ENCODE measurements at places on chromosomes 2 and 18. TPM values are rescaled to one million over a fixed set of nuclear protein-coding genes. Genes with fewer than 3 reads are reported as not detected.

The NOSTRIN gene
- total RNA-seq = 73.7 TPM

The MDH1B gene
- 0.64 TPM for total RNA-seq

- DNase-seq = no peak
These were observed 564.0 kb upstream of the FANCL start for GRCh38 chr2:58805126-58805525.

GRCh38 chr2:176149939-176150583, 1.3 kb upstream of the HOXD4 start:
- DNase-seq = no peak

The CMPK2 gene
- total RNA-seq = 4.2 TPM
